ENCODE measurements at places on chromosomes 7 and 10.

DNA sequence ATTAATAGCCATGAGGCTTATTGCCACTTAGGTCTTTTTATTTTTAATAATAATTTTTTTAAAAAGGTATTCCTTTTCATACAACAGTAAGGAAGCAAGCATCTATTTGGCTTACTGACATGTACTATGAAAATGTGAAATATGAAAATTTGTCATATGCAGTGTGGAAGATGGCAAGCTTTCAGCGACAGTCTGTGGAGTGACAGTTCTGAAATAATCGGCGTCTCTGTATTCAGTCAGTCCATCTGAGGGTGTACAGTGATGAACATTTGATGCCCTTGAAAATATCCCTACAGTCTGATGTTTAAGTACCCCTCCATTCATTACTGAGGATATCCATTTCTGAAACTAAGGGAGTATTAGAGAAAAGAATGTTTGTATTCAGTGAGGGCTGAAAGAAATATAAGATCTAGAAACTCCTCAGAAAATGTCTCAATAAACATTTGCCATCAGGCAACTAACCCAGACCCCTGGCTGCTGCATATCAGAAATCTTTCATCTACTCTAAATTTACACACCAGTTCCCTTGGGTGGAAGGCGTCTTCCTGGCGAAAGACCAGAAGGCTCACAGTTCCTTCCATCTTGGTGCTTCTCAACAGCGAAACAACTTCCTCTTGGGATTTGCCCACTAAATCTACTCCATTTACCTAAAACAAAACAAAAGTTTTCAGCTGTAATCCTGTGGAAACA lies 440.6 kb downstream of the PARD3 start:
- DNase-seq, result no peak

DNA sequence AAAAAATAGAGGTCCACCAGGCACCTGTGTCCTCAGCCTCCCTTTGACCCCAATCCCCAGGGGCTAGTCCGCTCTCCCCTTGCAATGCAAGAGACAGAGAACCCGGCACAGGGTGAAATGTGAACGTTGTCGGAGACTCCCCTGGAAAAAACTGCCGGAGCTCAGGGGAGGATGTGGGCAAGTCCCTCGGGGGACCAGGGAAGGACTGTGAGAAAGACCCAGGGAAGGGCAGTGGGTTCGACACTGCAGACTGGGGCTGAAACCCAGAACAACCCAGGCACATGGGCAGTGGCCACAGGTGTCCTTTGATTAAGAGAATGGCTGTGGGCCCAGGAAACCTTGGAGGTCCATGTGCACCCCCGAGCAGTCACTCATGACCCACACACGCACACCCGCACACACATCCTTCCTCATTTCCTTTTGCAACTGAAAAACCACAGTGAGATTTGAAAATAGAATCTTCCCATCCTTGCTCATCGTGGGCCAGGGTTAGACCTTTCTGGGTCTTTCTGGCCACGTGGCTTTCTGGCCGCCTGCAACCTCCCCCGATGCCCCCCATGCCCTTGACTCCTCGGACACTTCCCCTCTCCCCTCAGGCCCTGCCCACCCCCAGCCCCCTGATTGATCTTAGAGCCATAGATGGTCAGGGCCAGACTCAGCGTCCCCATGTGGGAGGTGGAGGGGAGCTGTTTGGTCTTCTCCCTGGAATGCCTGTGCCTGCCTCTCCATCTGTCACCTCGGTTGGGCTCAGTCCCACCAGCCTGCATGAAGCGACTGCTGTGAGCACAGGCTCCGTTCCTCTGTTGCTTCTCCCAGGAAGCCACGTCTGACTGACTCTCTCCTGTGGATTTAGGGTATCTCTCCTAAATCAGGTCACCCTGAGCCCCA lies 7.9 kb downstream of the LAT2 start:
- DNase-seq, result no peak

DNA sequence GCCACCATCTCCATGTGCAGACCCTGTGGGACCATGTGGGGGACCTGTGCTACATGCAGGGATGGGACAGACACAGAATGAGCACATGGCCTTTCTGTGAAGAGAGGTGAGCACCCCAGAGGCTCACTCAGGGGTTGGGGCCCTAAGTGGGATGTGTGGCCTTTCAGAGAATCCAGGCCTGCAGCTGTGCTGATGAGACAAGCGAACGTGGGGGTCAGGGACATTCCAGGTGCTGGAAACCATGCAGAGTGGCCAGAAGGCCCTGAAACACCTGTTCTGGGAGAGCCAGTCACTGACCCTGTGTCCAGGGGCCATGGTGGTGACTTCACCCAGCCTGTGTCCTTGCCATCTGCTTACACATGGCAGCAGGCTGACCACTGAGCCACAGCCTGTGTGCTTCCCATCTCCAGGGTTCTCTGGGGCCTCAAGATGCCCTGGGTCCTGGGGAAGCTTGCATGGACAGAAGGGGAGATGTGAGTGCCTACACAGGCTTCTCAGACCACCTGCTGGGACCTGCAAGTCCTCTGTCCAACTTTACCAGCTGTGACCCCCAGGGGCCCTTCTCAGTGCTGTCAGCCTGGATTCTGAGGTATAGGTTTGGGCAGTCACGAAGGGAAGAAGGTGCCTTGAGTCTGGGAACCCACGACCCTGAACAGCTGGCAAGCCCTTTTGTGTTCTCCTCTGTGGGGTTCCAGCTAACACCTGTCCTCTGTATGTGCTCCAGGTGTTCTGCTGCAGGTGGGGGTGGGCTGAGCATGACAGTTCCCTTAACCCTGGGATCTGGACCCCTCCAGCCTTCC lies 17.6 kb downstream of the RAMP3 start:
- peak; percentile 82 for DNase-seq

- no peak for DNase-seq
Observed at GRCh38 chr10:73644767-73645166, 3.5 kb upstream of the MYOZ1 start.

DNA sequence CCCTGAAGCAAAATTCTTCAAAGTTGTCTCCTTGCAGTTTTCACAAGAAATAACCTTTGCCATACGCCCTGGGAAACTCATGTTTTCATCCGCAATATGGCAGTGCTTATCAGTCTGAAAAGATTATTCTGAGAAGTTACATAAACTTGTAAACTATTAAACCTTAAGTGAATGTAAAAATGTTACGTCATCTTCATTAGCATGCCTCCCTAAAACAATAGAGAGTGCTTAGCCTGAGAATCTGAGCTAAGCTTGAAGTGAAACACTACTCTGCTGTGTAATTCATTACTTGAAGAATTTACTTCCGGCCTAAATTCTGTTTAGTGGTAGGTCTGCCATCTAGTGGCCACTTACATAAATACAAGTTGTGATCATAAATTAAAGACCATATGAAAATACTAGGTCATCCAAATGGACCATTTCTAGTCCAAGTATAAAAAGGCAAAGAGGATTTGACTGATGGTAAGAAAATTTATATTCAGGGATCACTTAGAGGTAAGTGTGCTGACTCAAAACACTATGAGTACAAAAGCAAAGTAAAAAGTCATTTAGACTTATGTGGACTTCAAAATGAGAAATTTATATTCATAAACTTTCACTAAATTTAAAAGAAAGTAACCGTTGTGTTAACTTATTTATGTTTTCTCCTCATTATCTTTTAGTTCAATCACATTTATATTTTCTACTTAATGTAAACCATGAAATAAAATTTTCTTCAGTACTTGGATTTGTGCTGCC lies 745.1 kb upstream of the LRRTM3 start:
- peak; percentile 48 for DNase-seq

- no peak for DNase-seq
Observed at GRCh38 chr10:31322647-31323046, 3.6 kb downstream of the ZEB1 start.

DNA sequence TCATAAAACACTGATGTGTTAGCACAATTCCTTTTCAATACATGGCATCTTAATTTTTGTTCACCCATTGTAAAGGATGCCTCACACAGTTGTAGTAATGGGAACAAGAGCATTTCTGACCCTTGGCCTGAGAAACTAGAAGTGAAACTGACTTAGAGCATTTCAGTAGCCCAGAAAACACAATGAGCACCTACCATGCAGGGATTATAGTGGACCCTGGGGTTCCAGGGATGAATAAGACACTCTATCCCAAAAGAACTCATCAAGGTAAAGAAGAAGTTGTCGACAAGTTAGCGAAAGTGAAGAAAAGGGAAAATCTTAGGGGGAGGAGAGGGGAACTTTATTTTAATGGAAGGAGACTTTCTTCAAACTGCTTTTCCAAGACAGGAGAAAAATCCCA lies 125.6 kb downstream of the NT5C2 start:
- no peak for DNase-seq

GRCh38 chr7:140003913-140004382 lies 58.8 kb downstream of the PARP12 start:
- DNase-seq, result peak; percentile 18

GRCh38 chr10:11498399-11498798 lies 113.1 kb downstream of the USP6NL start:
- no peak for DNase-seq

DNA sequence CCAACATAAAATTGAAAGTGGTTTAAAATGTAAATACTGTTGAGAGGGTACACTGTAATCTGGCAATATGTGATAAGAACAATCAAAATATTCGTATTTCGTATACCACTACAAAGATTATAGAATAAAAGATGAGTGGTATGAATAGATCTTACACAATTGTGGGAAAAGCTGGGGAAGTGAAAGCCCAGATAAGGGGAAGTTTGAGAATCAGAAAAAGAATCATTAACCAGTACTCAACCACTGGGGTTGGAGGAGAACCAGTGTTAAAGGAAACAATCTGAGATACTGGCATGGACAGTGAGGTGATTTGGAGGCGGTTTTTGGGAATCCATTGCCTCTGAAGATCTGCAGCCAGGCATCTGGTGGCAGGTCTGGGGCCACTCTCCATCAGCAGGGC lies 59.7 kb upstream of the CDK14 start:
- no peak for DNase-seq
